Ureter (tissue), 1 donor: ENCODE measurements at places on chromosomes 3 and 15. TPM values are rescaled to one million over a fixed set of nuclear protein-coding genes. Genes with fewer than 3 reads are reported as not detected.

DNA sequence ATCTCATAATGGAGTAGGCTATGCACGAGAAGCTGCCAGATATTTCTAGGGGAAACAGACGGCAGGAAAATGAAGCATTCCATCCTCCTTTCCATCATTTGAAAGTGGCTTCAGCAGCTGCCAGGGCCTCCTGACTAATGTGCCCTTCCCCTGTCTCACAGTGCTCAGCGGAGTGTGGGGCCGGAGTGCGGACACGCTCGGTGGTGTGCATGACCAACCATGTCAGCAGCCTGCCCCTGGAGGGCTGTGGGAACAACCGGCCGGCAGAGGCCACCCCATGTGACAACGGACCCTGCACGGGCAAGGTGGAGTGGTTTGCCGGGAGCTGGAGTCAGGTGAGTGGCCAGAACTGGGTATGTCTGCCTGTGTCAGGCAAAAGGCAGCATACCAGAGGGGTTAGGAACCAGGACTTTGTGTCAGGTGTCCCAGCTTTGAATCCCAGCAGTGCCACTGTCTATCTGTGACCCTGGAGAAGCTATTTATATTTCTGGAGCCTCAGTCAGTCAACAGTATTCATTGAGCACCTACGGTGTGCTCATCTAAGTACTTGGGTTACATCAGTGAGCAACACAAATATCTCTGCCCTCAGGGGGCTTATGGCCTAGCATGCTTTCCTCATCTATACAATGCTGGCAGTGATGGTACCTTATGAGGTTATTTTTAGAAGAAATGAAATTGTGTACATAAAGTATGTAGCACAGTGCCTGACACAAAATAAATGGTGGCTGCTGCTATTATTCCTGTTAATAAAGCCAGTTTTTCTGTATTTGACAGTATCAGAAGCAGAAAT is 52.4 kb upstream of the NR2E3 start:
- DNase-seq: no peak

GRCh38 chr15:69436951-69437350 is 15.7 kb upstream of the RPLP1 start:
- DNase-seq: no peak

The BCL6 gene
- total RNA-seq: 90.7 TPM

DNA sequence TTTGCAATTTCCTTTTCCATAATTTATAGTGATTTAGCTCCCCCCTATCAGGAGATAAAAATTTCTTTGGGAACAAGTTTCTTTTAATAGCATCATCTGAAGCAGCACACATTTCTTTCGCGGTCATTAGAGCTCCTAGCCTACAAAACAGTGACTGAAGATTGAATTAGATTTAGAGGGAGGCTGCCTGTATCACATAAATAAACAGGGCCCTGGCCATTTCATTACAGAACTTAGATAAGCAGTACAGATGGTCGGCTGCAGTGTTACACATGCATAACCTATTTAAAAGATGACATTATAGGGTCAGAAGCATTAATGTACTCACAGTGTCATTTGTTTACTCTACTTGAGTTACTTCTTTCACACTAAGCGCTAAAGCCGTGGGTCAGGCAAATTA is 81.4 kb upstream of the SLC25A26 start:
- no peak for DNase-seq

DNA sequence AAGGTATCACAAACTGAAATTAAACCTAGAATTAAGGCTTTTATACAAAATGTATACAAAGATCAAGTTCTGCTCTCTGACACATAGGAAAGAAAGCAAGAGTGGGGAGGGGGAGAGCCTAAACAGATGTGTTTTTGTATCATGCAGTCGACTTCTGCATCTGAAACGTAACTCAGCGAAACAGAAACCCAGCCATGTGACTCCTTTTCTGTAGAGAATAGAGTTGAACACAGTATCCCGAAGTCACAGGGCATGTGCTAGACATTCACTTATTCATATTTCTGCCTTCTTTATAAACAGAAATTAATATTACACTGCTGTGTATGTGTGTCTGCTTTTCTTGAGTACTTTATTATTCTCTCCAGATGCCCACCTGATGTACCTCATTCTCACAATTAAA is 121.0 kb downstream of the PDZRN3 start:
- DNase-seq: no peak

- DNase-seq: no peak
Observed at GRCh38 chr3:150064971-150065370, 94.3 kb upstream of the PFN2 start.

GRCh38 chr15:34708422-34708821 is 46.4 kb downstream of the GJD2 start:
- no peak for DNase-seq

The EEF1AKMT4 gene
- 3.1 TPM for total RNA-seq

DNA sequence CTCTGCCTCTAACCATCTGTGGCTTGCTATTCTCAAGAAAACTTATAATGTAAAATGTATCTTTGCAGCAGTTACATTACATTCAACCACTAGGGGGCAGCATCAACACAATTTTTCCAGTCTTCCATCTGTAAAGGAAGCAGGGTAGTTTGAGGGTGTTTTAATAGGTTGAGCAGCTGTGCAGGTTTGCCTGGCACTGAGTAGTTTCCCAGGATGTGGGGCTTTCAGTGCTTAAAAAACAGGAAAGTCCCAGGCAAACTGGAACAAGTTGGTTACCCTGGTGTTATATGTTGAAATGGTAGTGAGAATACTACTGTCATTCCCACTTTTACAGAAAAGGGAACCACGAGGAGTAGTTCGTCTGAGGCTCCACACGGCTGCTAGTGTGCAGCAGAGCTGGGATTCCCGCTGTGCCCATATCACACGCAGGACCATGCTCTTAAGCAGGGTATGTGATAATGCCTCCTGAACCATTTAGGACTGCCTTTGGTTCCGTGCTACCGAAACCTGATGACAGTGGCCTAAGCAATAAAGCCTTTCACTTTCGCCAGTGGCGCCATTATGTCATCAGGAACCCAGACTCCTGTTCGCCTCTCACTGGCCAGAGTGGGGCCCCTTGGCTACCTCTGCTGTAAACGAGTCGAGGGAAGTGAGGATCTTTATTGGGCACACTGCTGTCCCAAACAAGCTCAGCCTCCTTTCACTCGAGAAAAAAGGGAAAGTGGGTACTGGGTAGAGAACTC is 64.7 kb upstream of the ZBTB38 start:
- peak; percentile 76 for DNase-seq

GRCh38 chr15:85280203-85280602 is 100.2 kb upstream of the AKAP13 start:
- no peak for DNase-seq

The SIAH2 gene
- total RNA-seq: 29.9 TPM

DNA sequence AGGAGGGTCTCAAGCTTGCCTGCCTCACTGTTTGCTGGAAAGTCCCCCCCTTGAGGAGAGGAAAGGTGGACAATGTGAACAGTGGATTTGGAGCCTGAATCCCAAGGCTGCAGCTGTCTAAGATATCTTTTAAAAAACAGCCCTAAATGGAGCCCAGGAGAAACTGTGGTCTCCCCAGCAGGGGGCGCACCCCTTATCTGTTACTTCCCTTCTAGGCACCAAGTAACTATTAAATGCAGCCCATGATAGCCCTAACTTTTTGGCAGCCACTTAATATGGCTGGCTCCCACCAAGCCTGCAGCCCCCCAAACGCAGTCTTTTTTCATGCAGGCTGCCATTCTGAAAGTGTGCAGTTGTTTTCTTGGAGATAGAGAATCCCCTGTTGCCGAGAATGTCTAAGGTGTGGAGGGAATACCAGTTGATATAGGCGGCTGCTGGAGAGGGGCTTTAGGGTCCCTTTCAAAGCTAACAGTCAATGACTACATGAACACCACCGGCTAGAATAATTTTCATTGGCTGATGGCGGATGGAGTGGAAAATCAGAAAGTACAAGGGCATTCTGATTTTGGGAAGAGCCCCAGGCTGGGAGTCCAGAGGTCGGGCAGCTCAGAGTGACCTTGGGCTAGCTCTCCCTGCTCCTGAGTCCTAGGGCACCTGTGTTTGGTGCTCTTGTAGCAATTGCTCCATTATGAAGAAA is 1.3 kb downstream of the RHCG start:
- peak; percentile 42 for DNase-seq

DNA sequence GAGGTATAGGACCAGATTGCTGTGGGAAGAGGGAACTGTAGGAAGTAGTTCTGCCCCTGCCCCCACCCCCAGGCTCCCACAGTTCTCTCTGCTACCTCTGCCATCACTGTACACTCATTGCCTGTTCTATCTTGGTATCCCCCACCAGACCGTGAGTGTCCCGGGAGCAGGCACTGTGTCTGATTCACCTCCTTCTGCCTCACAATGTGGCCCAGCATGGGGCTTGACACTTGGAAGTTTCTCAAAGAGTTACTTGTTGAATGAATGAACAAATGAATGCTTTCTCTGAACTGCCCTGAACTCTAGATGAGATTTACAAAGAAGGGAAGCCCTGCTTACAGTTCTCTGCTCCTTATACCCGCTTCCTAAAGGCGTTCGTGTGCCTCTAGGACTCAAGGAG is 27.1 kb upstream of the PIK3CB start:
- DNase-seq: no peak

DNA sequence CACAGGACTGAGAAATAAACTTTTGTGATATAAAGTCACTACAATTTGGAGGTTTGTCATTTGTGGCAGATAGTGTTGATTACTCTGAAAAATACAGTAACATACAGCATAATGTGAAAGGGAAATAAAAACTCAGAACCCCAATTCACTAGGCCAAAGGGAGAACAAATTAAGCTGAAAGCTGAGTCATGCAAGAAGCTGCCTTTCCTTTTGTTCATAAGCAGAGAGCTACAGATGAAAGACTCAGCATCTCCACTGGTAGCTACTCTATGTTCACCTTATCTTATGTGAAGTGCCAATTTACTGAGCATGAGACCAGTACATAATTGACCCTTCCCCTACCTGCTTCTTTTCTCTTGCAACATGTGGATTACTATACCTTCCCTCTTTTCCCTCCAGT is 19.3 kb upstream of the SLTM start:
- DNase-seq: no peak

GRCh38 chr3:187960820-187961219 is 193.1 kb upstream of the LPP start:
- no peak for DNase-seq

DNA sequence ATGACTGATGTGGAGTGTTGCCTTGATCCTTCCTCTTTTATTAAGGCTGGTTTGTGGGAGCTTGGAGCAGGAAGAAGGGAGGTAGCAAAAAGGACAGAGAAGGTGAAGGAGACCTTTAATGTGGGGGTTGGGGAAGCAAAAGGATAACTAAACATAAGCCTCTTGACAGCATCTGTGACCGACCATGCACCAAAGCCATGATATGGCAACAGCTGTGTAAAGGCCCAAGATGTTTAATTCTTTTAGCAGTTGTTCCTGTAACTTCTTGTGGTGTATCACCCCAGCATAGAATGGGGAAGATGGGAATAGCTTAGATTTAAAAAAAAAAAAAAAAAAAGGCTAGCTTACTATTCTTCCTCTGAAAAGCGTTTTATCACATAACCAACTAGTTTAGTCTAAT is 194.7 kb downstream of the KLHL25 start:
- no peak for DNase-seq

The ANKUB1 gene
- total RNA-seq: not detected

GRCh38 chr3:114669614-114670013 is 375.8 kb downstream of the TIGIT start:
- DNase-seq: no peak

GRCh38 chr15:80878242-80878866 is 99.2 kb downstream of the CEMIP start:
- no peak for DNase-seq

The LTK gene
- 0.73 TPM for total RNA-seq

The ISLR2 gene
- total RNA-seq: 0.21 TPM

The MESP2 gene
- total RNA-seq: not detected

DNA sequence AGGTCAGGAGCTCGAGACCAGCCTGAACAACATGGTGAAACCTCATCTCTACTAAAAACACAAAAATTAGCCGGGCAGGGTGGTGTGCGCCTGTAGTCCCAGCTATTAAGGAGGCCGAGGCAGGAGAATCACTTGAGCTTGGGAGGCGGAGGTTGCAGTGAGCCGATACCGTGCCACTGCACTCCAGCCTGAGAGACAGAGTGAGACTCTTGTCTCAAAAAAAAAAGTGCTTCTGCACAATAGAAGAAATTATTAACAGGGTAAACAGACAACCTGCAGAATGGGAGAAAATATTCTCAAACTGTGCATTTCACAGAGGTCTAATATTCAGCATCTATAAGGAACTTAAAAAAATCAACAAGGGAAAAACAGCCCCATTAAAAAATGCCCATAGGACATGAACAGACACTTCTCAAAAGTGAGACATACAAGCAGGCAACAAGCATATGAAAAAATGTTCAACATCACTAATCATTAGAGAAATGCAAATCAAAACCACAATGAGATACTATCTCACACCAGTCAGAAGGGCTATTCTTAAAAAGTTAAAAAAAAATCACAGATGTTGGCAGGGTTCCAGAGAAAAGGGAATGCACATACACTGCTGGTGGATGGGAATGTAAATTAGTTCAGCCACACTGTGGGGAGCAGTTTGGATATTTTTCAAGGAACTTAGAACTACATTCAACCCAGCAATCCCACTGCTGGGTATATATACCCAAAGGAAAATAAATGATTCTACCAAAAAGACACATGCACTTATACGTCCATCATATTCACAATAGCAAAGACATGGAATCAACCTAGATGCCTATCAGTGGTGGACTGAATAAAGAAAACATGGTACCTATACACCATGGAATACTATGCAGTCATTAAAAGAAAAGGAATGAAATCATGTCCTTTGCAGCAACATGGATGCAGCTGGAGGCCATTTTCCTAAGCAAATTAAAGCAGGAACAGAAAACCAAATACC is 75.5 kb downstream of the MSL2 start:
- no peak for DNase-seq

- DNase-seq: no peak
Observed at GRCh38 chr15:41669701-41670100, 9.5 kb downstream of the MGA start.

DNA sequence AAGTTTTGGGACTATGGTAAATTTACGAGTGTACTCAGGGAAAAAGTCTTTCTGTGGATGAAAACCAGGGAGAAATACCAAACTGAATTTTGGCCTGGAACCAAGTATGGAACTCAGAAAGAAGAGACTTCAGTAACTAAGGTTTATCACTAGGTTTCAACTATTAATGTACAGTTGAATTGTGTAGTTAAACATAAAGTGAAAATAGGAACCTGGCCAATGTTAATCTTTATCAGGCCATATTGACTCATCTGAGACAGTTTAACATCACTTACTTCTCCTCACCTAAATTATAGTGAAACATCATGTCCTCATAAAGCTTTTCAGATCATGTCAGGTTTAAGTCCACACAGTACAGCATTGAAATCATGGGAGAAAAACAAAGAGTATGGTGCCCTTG is 197.7 kb downstream of the LSAMP start:
- DNase-seq: no peak

The SPINK8 gene
- 12.0 TPM for total RNA-seq

GRCh38 chr15:80476036-80476435 is 71.9 kb downstream of the ARNT2 start:
- no peak for DNase-seq

The DVL3 gene
- total RNA-seq: 61.1 TPM
